ENCODE measurements at places on chromosomes 1 and 21. TPM values are rescaled to one million over a fixed set of nuclear protein-coding genes. Genes with fewer than 3 reads are reported as not detected.
A peak's percentile ranks its signal among the peaks of the same experiment; 100 is the strongest.

DNA sequence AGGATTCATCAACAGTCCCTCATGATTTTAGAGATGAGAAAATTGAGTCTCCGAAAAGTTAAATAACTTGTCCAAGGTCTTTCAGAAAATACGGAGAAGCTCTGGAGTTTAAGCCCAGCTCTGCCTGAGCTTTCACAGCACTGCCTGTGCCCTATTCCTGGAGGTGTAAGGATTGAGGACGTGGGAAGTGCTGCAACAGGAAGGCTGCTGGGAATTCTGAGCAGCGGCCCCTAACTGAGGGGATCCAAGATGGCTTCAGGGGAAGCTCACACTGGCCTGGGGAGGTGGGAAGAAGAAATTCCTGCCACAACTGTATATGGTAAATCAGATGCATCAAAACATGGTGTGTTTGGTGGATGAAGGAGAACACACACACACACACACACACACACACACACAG, 45.3 kb upstream of the BCL9 start:
- ATAC-seq, result no peak

DNA sequence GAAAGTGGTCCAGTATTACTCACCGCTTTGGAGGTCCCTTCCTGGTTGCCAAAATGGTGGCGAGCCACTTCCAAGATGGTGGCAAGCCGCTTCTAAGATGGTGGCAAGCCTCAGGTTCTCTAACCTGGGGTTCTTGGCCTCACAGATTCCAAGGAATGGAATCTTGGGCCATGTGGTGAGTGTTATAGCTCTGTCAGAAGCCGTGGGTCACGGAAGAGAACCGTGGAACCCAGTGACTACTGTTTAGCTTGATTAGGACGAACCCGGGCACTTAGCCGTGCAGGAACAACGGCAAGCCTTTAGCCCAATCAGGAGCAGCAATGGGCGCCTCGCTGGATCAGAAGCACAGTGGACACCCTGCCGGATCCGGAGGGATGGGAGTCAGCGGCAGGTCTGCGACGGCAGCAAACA, 356.2 kb upstream of the TMPRSS15 start:
- no peak for ATAC-seq

GRCh38 chr1:185495898-185496297, 178.9 kb upstream of the IVNS1ABP start:
- no peak for ATAC-seq

GRCh38 chr1:213159376-213159775, 108.3 kb downstream of the RPS6KC1 start:
- ATAC-seq, result no peak

DNA sequence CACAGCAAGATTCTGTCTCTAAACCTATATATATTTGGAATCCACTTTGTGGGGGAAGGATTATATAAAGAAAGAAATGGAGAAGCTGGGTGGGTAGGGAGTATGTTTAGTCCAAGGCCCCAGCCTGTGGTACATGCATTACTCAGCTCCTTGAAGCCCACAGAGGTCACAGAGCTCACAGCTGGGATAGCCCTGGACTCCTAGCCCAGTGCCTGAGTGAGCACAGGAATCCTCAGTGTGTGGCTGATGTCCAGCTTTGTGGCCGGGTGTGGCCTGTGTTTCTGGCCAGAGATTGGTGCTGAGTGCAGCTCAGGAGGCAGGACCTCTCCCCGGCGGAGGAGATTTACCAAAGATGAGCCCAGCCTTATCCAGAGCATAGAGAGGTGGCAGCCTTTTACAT, 7.6 kb downstream of the CAPN9 start:
- no peak for ATAC-seq

DNA sequence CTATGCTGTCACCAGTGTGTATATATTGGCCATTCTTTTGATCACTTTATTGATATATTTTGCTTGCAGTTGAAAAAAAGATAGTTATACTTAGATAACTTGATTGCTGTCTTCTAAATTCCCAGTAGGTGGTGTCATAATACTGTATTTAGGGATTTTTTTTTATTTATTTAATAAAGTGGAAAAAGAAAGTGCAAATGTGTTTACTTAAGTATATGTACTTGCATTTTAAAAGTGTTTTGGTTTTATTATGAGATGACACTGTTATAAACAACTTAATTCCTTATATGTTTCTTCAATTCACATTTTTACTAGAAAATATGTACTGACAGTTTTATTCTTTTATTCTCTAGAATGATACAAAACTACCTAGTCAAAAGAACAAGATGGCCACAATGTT, 164.8 kb downstream of the USP25 start:
- no peak for ATAC-seq

DNA sequence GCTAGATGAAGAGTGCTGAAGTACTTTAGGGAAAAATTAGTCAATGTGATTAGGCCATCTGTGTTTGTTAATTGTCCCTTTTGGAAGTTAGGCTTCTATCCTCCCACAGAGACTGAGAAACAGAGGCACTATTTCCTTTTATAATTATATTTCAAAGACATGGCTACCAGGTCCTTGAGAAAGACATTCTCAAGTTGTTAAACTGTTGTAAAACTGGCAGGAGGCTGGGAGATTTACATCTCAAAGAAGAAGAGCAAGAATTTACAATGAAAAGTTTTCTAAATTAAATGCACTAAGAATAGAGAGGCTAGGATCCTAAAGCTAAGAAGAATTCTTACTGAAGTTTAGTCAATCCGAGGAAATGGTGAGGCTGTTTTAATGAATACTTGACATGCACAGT, 74.0 kb upstream of the BRINP3 start:
- no peak for ATAC-seq

GRCh38 chr1:205589618-205590456, 42.0 kb downstream of the ELK4 start:
- ATAC-seq, result no peak

GRCh38 chr1:59029411-59030167, 245.7 kb upstream of the JUN start:
- ATAC-seq, result no peak

GRCh38 chr1:153760440-153760839, 14.8 kb upstream of the SLC27A3 start:
- ATAC-seq, result no peak

- peak; percentile 19 for ATAC-seq
Observed at GRCh38 chr1:3775490-3776230, 3.1 kb downstream of the SMIM1 start.

DNA sequence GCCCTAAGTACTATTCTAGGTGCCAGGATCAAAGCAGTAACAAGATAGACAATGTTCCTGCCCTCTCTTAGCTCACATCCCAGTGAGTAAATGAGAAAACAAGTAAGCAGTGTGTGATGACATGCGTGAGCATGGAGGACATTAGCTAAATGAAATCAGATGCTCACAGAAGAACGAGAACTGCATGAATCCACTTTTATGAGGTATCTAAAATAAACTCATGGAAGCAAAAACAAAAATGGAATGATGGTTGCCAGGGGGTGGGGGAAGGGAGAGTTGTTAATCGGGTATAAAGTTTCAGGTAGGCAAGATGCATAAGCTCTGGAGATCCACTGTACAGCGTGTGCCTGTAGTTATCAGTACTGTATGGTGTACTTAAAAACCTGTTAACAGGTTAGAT, 195.1 kb downstream of the HHAT start:
- no peak for ATAC-seq

GRCh38 chr1:8371372-8371991, 53.6 kb downstream of the SLC45A1 start:
- ATAC-seq, result peak; percentile 31

GRCh38 chr1:74753104-74753503, 20.2 kb downstream of the TYW3 start:
- ATAC-seq, result no peak

GRCh38 chr21:42002421-42002958, 7.7 kb downstream of the ZBTB21 start:
- no peak for ATAC-seq

GRCh38 chr1:220031287-220031686, 15.0 kb downstream of the EPRS1 start:
- ATAC-seq, result no peak

Gene TLCD4
- 2.4 TPM for total RNA-seq

Gene ST6GALNAC3
- 0.83 TPM for total RNA-seq

Gene TFF2
- total RNA-seq, result not detected
